ENCODE measurements at places on chromosomes 5 and 9.

- DNase-seq, result no peak
Measured at GRCh38 chr5:51958473-51958872, 575.2 kb downstream of the ISL1 start.

DNA sequence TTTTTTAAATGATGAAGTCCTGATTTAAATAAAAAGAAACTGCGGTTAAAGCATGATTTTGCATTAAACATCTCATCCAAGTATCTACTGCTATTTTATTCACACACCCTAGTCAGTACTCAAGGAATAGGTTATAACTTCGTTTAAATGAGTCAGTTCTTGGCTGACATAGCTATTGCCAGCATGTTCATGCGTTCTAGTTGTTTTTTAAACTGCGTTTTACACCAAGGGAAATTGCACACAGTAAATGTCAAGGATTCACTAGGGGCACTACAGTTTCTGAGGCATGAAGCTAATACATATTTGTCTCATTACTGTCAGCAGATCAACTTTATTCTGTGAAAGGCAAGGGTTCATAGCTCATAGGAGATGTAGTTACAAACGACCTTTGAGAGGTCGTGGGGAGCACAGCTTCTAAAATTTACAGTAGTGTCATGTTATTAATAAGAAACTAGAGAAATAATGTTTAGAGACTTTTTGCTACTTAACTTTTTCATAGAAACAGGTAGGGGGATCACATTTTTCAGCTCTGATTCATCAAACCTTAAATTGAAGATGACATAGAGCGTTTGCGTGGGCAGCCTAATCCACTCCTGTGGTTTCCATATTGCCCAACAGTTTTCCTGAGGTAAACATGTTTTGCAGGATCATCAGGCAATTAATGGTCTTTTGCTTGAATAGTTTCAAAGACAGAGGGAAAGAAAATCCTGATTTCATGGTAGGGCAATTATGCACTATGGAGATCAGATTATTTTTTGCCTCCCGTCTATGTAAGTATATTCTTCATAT, 2222.7 kb upstream of the WWC1 start:
- no peak for DNase-seq

GRCh38 chr9:7536310-7536939, 263.2 kb downstream of the DMAC1 start:
- DNase-seq, result peak; percentile 22

DNA sequence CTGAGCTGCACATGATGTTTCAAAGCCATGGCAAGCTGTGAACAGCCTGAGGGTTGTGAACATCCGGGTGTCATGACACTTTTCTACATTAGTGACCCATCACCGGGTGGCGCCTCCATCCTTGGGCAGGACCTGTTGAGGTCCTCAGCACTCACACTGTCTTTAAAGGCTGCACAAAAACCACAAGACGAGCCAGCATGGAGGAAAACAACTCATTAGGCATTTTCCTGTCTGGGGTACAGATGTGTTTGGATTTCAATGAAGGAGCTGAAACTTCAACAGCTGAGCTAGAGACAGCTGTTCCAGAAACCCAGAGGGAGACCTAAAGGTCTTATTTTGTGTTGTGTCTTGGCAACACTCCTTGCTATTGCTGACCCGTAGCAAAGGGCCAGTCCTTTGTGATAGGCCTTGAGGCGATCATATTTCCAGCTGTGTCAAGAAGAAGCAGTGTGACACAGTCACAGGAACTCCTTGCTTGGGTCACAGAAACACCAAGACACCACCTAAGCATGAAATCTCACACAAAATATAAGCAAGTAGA, 151.8 kb upstream of the VLDLR start:
- DNase-seq, result peak; percentile 60

DNA sequence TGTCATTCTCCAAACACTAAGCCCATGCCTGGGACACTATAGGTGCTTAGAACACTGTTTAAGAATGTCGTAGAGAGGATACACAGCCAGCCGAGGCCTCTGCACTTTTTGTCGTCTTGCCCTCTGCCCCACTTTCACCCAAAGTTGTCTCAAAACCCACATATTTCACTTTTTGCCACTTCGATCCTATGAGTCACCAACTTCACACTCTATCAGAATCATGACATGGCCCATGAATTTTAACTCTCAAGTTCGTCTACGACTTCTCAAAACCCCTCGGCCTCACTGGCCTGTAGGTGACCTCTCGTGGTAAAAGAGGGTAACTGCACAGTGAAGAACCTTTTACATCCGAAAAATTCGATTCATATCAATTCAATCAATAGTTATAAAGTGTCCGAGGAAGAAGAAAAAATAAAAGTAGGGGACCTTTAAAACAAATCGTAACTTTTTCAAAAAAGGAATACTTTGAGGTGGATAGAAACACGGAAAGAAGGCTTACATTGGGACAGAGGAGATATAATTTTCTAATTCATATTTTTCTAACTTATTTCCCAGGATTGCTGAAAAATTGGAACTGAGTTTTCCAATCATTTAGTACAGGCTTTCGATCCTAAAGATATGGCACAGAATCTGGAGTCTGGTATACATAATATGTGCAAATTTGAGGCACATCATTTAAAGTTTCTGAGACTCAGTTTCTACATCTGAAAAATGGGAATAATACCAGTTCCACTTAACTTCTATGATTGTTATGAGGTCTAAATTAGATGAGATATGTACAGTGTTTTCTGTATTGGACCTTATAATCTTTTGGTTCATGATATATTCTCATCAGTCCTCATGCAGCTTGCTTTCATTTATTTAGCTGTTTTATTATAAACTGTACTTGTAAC, 122.6 kb downstream of the APBA1 start:
- DNase-seq, result no peak

- no peak for DNase-seq
Measured at GRCh38 chr5:145244788-145245187, 590.4 kb downstream of the PRELID2 start.

DNA sequence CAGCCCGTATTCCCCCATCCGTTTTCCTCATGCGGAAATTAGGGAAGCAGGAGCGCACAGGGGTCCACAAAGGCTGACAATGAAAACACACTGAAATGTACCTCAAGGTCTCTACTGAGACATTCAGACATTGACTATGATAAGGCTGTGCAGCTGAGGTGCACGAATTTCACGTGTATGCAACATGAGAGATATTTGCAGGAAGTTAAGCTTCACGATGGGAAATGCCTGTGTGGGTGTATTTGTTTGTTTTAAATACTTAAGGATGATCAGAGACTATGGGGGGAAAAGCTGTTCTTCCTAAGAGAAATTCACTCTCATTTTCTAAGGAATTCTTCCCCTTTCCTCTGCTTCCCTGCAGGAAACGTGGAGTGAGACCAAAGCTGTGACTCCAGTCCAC, 2.6 kb upstream of the SPATA31E1 start:
- DNase-seq, result no peak

GRCh38 chr5:100600298-100600994, 65.3 kb downstream of the FAM174A start:
- no peak for DNase-seq

GRCh38 chr5:75265731-75266130, 29.1 kb upstream of the ANKRD31 start:
- DNase-seq, result peak; percentile 48

DNA sequence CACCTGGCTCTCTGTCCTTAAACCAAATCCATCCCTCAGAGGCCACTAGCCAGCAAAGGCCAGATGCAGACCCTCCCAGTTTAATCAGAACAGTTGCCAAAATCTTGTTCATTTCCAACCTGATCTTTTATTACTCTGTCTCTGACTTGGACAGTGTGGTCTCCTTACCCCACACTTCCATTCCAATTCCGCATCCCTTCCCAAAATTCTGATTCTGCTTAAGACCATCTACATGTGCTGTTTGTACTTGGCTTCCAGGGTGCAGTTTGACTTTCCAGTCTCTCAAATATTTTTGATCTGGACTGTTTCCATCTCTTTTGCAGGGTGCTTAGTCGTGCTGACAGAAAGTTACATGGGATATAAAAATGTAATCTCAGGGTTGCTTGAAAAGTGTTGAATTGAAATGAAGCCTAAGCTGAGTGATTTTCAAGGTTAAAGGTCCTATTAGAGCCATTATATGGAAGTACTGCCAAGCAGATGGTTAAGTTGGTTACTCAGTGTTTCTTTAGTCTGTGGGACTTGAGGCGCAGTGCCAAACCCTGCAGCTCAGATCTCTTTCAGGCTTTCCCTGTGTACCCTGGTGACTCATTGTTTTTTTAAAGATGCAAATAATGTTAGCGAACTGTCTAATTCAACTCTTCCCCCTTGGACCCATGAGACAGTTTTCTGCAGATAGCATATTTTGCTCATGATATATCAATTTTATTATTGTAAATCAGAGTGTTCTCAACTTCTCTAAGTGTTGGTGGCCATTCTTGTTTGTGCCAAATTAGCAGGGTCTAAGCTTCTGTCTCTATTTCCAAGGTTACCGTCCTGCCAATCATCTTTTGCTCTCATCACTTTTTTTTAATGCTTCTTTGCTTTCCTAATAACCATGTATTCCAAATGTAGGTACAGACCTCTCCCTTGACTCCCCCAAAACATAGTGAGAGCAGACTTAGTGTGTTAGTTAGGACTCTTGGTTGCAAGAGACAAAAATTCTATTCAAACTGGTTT, 18.2 kb upstream of the DCP2 start:
- DNase-seq, result peak; percentile 32

GRCh38 chr5:56465769-56466135, 232.6 kb upstream of the ANKRD55 start:
- no peak for DNase-seq

GRCh38 chr5:91362935-91363334, 20.2 kb downstream of the ARRDC3 start:
- DNase-seq, result no peak

- no peak for DNase-seq
Measured at GRCh38 chr5:96788112-96788749, 19.5 kb downstream of the ERAP1 start.

DNA sequence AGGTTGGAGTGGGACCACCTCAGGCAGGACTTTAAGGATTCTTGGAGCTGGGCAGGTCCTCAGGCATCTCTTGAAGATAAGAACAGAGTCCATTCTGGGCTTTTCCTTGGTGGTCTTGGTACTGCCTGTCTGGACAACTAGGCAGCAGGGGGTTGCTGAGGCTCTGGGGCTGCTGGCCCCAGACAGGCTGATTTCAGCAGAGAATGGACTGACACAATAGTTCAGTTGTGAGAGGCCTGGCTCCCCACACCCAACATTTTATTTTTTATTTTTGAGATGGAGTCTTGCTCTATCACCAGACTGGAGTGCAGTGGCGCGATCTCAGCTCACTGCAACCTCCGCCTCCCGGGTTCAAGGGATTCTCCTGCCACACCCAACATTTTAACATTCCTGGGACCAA, 4.6 kb downstream of the ANGPTL2 start:
- DNase-seq, result no peak

DNA sequence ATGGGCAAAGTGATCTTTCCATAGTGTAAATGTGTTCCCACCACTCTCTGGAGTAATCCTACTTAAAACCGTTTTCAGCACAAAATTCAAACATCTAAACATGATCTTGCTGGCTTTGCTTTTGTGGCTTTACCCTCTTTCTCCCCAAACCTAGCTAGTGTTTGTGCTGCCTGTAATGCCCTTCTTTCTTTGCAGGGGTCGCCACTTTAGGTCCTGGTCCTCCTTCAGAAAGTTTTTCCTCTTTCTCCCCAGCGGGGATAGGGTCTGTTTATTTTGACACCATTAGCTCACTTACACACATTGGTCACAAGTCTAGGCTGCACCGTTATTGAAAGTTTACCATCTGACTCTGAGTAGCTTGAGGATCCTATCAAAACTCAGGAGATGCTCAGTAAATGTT, 736 bp upstream of the HSD17B4 start:
- DNase-seq, result no peak

GRCh38 chr9:134219646-134220060, 55.3 kb upstream of the RNU6ATAC start:
- no peak for DNase-seq

All from AML-193 (cell line).